DMS 273 treated with DMSO at 0.1 percent for 48 hours (cell line): ENCODE measurements at places on chromosomes 2 and 18.

DNA sequence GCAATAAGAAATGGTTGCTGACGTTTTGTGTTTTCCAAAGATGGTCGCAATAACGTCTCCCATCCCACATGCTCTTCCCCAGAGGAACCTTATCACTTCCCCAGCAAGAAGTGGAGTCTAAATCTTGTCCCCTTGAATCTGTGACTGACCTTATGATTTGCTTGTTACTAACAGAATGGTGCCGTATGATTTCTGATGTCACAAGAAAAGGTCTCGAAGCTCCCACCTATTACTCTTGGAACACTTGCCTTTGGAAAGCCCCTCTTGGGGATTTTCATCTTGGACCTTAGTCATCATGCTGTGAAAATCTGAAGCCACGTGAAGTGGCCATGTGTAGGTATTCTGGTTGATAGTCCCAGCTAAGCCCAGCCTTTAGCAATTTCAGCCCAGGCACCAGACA, 86.2 kb upstream of the GLS start:
- DNase-seq, result no peak

DNA sequence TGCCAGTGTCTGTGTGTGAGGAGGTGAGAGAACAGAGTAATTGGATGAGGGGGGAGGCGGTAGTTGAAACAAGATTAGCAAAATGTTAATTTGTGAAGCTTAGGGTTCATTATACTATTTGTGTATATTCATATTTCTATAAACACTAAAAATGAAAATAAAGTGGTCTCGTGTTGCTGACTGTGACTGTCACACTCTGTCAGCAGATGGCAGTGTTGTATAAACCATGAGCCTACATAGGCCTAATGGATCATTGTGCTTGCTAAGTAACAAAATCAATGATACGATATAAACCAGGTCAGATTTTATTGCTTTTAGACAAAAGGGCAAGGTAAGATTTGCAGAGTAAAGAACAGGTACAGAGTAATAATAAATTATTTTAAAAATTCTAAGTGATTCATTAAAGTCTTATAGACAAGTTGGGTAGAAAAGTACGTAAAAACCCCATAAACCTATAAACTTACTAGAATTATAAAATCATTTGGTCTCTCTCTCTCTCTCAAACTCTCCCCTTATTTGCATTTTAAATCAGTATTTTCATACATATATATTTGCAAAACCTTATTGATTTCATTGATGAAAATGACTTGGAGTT, 182.7 kb downstream of the RPIA start:
- peak; percentile 1 for DNase-seq

DNA sequence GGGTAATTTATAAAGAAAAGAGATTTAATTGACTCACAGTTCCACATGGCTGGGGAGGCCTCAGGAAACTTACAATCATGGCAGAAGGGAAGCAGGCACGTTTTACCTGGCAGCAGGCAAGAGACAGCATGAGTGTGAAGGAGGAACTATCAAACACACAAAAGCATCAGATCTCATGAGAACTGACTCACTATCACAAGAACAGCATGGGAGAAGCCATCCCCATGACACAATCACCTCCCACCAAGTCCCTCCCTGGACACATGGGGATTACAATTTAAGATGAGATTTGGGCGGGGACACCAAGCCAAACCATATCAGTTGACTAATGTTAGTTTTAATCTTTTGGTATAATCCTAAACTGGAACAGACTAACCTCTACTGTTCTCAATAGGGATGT, 49.1 kb upstream of the CPO start:
- DNase-seq, result no peak

DNA sequence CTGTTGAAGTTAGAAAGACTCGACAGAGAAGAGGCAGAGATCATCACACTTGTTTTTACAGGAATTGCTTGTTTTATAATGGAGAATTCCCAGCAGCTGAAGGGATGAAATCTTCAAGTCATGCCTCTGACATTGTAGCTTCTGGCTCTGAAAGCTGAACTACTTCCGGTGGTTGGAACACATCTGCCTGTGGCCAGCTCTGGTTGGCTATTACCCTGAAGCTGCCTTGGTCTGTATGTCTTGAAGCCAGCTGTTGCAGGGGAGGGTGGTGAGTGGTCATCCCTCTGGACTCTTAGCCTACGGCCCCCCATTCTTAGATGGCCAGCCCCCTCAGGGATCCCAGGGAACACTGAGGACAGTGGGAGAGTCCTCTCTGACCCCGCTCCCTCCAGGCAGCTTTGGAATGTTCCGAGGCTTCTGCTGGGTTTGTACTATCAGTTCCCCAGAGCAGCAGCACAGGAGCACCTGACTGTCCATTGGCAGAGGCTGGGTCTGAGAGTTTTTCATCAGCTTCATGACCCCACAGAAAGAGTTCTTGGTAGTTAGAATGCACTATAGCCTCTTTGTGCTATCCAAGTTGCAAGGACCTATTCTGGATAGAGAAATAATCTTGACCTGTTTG, 87.4 kb upstream of the CAPN13 start:
- DNase-seq, result no peak

GRCh38 chr2:175309799-175310198, 128.3 kb upstream of the ATP5MC3 start:
- peak; percentile 29 for DNase-seq

GRCh38 chr2:126754240-126755004, 98.5 kb downstream of the GYPC start:
- DNase-seq, result no peak

DNA sequence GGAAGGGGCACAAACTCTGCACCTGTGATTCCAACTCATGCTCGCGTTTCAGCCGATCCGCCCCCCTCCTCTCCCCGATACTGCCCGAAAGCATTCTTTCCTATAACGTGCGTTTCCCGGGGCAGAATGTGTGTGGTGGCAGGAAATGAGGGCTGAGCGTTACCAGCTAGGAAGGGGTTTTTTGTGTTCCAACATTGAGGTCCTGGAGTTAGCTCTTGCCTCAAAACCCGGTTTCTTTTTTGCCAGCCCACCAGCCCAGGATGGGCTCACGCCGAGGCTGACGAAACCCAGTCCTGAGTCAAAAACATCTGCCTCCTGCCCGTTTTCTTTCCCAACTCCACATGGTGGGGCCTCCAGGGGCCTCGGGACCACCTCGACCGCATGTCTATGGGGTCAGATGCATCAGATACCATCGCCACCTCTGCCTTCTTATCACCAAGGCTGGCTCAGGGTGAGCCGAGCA, 113.7 kb upstream of the COPS8 start:
- no peak for DNase-seq

GRCh38 chr2:207122651-207123334, 43.0 kb downstream of the KLF7 start:
- DNase-seq, result no peak

DNA sequence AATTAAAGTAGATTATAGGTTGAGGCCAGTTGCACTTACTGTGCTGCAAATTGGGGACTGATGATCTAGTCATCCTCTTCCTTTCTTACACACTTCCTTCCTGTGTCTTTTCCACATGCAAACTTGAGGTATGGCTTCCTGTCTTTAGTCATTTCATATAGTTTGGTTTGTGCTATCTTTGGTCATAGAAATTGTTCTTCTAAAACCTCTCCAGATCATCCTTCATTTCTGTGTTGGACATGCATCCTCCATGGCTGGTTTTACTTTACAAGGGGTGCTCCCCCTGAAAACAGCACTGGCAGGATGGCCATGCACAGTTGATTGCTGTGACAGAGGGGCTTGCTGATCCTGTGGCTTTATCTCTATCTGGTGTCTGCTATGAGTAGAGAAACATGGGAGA, 36.5 kb downstream of the MGAT5 start:
- no peak for DNase-seq

- DNase-seq, result no peak
Measured at GRCh38 chr2:148658807-148659722, 14.5 kb downstream of the EPC2 start.

DNA sequence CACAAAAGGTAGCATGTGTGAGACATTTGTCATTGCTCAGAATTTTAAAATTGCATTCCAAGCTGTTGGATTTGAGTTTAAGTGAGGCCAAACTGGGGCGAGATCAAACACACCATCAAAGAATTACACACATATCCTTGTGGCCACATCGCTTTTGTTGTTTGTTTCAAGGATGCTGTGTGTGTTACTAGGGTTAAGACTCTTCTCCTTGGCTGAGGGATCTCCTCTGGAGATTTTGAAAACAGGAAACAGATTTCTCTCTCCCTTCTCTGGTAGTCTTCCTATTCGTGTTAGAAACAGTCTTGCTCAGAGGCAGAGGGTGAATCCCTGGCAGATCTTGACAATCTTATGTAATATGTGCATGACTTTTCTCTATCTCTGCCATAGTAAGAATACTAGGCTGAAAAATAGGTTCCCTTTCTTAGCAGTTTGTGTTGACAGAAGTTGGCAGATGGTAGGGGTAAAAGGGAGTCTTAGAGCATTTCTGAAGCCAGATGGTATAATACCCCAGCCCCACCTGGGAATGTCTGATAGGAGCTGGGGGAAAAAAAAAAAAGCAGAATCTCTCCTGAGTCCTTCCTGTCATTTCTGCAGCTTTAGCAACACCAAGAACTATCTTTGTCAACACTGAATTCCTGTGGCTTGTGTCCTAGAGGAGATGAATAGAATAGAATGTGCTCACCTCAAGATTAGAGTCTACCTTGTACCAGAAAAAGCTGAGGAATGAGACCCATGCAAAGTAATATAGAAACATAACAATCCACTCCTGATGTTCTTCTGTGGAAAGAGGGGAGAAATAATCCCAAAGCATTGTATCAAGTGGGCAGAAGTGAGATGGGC, 101.8 kb downstream of the XRCC5 start:
- DNase-seq, result no peak

GRCh38 chr2:225233234-225233633, 166.3 kb upstream of the NYAP2 start:
- no peak for DNase-seq
